Temporal lobe (tissue), 4 donors: ENCODE measurements at places on chromosomes 6 and 20. TPM values are rescaled to one million over a fixed set of nuclear protein-coding genes. Genes with fewer than 3 reads are reported as not detected.

The TP53TG5 gene
- not detected for total RNA-seq

The HLA-DRA gene
- total RNA-seq: 2.2 TPM

The MTCH1 gene
- 131 TPM for total RNA-seq

The PAX1 gene
- total RNA-seq: not detected

The FOXO3 gene
- 42.8 TPM for total RNA-seq

The CFAP206 gene
- total RNA-seq: 1.2 TPM

The USP49 gene
- 14.5 TPM for total RNA-seq

The GGTLC1 gene
- not detected for total RNA-seq

The NKX2-2 gene
- total RNA-seq: 0.98 TPM

The LZTS3 gene
- total RNA-seq: 15.0 TPM
